ENCODE measurements at places on chromosomes 4 and X. TPM values are rescaled to one million over a fixed set of nuclear protein-coding genes. Genes with fewer than 3 reads are reported as not detected.

The ZNF674 gene
- 11.3 TPM for total RNA-seq

The SSX1 gene
- total RNA-seq: not detected

The BMPR1B gene
- total RNA-seq: 2.3 TPM

The TSPAN5 gene
- total RNA-seq: 24.5 TPM

The USP17L19 gene
- not detected for total RNA-seq

The AREG gene
- total RNA-seq: 3.3 TPM

The GPAT3 gene
- 11.6 TPM for total RNA-seq

The CORIN gene
- total RNA-seq: 9.1 TPM

The MRFAP1L1 gene
- 75.1 TPM for total RNA-seq
